ENCODE measurements at places on chromosomes 1 and 21.
A peak's percentile ranks its signal among the peaks of the same experiment; 100 is the strongest.

- DNase-seq = no peak
These were observed 29.6 kb downstream of the DIPK1A start for GRCh38 chr1:92931691-92932090.

DNA sequence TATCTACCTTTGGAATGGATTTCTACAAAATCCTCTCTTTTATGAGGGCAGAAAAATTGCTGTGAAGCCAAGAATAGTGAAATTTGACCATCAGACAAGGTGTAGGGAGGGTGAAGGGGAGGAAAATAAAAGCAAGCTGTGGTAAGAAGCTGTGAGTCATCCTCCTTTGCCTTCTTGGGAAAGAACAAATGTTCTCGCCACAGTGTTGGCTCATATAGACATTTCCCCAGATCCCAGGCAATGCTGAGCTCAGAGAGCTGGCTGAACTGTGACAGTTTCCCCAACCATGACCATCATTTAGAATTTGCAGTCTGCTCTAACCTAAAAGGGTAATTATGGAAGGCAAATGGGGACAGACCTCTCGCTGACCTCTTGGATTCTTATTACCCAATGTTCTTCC, 235.4 kb downstream of the PBX1 start:
- DNase-seq = no peak

GRCh38 chr1:167294528-167294927, 73.8 kb downstream of the POU2F1 start:
- no peak for DNase-seq

DNA sequence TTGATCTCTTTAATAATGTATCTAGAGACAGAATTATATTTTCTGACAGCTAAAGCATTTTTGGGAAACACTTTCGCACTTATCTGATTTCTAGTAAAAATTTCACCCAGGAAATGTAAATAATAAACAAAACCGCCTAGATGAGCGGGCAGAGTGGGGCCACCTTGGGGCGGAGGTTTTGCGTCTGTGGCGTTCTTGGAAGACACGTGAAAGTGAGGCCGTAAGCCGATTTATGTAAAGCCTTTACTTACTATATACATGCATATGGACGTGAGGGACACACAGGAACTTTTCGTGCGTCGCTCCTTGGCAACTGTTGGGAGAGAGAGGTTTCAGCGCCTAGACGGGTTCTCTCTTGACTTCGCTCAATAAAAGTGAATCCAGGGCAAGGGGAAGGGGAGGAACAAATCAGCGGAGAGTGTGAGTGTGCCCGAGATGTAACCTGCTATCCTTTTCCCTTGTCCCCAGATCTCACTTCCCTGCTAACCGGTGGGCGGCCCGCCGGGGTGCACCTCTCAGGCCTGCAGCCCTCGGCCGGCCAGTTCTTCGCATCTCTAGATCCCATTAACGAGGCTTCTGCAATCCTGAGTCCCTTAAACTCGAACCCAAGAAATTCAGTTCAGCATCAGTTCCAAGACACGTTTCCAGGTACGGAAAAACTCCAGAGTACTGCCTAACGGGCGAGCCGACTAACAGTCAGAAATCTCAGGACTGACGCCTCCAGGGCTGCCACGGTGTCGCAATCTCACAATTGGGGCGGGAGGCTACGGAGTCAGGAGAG, 1.7 kb downstream of the HLX start:
- DNase-seq = no peak

GRCh38 chr21:31235671-31236450, 108.2 kb downstream of the TIAM1 start:
- no peak for DNase-seq

- no peak for DNase-seq
These were observed 4.8 kb upstream of the CTRC start for GRCh38 chr1:15433471-15433870.

DNA sequence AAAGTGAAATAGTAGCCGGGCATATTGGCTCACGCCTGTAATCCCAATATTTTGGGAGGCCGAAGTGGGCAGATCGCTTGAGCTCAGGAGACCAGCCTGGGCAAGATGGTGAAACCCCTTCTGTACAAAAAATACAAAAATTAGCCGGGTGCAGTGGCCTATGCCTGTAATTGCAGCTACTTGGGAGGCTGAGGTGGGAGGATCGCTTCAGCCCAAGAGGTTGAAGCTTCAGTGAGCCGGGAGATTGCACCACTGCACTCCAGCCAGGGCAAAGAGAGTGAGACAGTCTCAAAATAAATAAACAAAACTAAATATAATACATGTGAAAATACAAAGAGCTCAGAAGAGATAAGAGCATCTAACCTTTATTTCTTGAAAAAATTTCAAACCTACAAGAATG, 2.3 kb upstream of the MSTO1 start:
- no peak for DNase-seq

DNA sequence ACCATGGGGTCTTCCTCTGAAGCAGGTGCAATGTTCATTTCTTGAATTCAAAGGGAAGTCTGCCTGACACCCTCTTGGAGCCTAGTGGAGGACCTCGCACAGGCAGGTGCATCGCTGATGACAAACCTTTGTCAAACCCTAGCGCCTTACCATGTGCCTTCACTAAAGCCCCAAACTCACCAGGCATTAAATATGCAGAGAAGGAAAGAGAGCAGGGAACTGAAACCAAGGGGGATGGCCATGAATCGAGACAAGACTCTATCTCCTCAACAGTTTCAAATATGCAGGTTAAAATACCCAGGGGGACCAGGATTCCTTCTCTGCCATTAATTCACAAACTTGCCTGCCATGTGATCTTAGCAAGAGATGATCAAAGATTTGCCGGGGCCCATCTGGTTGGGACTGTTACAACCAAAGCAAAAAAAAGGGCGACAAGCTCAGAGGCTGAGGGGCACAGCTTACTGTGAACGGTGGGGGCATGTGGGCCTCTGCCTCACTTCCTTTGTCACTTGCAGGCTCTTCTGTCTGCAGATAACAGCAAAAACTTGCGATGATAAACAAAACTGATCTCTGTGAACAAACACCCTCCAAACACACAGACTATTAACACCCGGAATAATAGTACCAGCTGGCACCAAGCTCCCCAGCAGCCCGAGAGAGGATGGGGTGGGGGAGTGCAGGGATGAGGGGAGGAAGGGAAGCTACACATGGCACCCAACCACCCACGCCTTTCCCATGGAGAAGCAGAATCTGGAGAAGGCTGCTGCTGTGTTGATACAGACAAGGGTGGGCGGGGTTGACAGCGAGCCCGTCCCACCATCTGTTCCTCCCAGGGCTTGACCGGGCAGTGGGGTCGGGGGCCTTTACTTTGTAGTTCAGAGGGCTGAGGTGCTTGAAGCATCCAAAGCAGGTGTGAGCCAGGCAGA, 33.9 kb downstream of the TMEM63A start:
- DNase-seq = no peak

DNA sequence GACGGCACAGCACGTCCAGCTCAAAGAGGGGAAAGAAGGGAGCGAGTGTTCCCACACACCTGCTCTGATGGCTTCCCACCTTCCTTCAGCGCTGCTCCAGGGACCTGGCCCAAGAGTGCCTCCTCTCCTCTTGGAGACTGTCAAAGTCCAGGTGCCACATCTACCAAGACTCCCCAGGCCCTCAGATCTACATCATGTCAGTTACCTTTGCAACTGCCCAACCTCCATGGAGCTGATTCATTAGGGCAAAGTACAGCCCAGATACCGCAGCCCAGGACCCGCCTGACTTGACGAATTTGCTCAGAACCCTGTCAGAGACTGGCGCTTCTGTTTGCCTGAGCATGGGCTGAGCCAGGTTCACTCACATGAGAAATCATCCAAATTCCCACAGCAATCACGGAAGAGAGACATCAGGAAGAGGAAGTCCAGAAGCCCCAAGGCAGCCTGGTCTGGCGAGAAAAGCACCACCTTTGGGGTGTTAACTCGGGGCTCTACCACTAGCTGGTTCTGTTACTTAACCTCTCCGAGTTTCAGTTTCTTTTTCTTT, at the start of gene SEC16B:
TSS of gene SEC16B (minus strand) at position 234 of the 547 bp plus-strand sequence. CDS start 2,077 bp downstream, outside the sequence.
- no peak for DNase-seq

DNA sequence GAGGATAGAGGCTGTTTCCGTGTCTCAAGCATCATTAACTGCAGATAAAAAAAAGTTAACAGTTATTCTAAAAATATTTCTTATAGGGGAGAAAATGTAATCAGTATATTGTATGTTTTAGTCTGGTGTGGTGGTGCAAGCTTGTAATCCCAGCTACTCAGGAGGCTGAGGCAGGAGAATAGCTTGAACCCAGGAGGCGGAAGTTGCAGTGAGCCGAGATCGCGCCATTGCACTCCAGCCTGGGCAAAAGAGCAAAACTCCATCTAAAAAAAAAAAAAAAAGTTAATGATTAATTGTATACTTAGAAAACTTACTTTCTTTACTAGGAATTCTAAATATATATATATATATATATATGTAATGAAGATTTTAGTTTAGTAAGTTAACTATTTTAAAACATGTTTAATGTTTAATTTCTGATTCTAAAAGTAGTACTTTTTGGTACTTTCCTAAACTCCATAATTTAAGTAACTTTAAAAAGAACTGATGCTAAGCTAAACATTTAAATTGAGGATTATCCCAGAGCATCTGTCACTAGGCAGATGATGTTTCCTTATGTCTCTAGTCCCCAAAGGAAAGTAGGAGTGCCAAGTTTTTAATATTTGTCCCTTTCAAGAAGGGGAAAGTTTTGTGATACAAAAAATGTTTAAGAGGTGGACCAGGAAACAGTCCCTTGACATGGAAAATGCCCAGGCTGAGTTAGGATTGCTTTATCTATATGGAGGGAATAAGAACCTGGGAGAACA, 66.3 kb downstream of the DYRK1A start:
- no peak for DNase-seq

DNA sequence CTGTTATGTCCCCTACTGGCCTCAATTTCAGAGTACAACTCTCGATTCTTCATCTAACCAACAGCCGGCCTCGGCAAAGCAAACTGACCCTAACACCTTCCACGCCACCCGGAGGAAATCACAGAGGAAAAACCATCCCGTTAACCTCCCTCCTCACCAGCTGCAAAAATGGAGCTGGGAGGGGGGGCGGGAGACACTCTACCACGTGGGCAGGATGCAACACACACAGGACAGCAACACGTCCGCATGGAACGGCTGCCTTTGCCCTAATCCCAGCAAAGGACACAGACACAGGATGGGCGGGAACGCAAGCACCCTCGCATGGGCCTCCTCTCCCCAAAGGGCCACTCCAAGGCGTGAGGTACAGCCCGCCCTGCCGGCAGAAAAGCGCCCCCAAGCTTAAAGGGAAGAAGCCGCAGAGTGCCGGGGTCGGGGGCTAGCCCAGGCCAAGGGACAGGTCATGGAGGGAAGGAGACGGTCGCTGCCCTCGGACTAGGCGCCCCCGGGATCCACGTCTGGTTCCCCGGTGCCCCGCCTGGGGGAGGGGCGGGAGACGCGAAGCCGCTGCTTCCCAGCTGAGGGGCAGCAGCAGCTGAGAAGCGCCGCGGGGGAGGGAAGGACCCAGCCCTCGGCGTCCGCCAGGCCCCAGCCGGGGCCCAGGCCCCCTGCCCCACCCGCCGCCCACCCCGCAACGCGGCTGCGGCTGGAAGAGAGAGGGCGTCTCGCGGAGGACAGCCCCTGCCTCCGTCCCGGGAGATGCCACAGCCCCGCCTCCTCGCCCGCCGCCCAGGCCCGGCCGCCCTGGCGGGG, 590 bp downstream of the FOXJ3 start:
- peak; percentile 71 for DNase-seq

GRCh38 chr1:206080026-206080820, 27.2 kb downstream of the RHEX start:
- DNase-seq = no peak

- no peak for DNase-seq
These were observed 97.5 kb downstream of the DENND1B start for GRCh38 chr1:197677752-197678295.

DNA sequence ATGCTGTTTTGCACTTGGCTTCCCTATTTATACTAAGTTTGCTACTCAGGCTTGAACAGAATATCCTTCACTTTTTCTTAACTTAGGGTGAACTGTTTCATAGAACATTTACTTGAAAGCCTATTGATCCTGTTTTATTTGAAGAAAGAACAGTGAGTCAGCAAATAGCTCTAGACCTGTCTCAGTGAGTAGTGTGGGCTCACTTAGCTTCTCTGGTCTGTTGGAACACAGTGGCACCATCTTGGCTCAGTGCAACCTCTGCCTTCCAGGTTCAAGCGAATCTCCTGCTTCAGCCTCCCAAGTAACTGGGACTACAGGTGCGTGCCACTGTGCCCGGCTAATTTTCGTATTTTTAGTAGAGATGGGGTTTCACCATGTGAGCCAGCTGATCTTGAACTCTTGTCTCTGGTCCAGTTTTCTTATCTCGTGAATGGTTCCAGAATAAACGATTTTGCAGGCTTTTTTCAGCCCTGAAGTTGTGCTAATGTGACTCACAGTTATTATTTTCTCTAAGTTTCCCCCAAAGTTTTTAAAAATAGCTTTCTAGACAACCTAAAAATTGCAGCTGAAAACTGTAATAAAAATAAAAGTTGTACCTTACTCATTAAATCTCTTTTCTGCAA, 76.8 kb downstream of the KIF1B start:
- no peak for DNase-seq

DNA sequence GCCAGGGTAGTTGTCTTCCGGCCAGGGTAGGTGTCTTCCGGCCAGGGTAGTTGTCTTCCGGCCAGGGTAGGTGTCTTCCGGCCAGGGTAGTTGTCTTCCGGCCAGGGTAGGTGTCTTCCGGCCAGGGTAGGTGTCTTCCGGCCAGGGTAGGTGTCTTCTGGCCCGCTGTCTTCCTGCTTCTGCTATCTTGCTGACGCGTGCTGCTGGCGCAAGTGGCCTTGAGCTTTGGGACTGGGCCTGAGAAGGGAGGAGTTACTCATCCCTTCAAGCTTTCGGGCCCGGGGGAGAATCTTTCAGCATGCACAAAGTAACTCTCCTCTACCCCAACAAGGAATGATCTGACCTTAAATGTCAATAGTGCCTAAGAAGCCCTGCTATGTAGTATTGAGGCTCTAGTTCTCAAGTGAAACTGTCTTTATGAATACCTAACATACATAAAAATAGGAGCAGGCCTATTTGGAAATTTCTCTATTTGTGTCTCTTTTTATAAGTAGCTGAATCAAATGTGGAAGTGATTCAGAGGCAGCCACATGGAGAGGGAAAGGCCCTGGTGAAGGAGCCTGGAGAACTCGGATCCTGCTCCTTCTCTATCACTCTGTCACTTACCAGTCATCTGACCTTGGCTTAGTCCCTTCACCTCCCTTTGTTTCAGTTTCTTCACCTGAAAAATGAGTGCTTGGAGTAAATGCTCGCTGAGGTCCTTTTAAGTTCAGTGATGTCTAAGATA, 65.6 kb downstream of the RGL1 start:
- DNase-seq = no peak

DNA sequence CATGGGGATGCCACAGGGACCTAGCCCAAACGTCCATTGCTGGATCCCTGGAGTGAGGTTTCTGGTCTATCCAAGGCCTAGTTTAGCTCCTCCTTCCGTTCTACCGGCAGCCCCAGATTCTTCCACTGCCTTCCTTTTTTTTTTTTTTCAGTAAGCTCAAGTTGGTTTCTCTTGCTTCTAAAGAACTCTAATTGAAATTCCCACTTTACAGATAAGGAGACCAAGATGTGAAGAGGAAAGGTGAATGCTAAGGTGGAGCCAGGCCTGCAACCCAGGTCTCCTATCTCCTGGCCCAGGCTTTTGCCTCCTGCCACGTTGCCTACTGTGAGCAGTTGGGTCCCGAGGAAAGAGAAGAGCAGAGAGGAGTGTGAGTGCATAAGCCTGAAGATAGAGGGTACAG, 31.5 kb upstream of the CLIC4 start:
- no peak for DNase-seq

Measured in RWPE2 (cell line).